ENCODE measurements at places on chromosomes 5 and 9. TPM values are rescaled to one million over a fixed set of nuclear protein-coding genes. Genes with fewer than 3 reads are reported as not detected.

TLX3 gene
- total RNA-seq, result not detected

PCDHGA5 gene
- total RNA-seq, result 0.61 TPM

FRMPD1 gene
- not detected for total RNA-seq

LCN15 gene
- not detected for total RNA-seq

SLC23A1 gene
- not detected for total RNA-seq

IFNB1 gene
- total RNA-seq, result not detected

INSL4 gene
- not detected for total RNA-seq

FAF2 gene
- 45.7 TPM for total RNA-seq

CDX1 gene
- not detected for total RNA-seq

FOXD4L4 gene
- 1.2 TPM for total RNA-seq

GRXCR2 gene
- not detected for total RNA-seq

ST8SIA4 gene
- total RNA-seq, result not detected

CDKN2B gene
- 50.0 TPM for total RNA-seq

PCDHA12 gene
- 0.45 TPM for total RNA-seq

ADGRV1 gene
- total RNA-seq, result 0.07 TPM

Data from mammary epithelial cell (primary cell).